ENCODE measurements at places on chromosomes 1 and 21. TPM values are rescaled to one million over a fixed set of nuclear protein-coding genes. Genes with fewer than 3 reads are reported as not detected.

- DNase-seq, result no peak
- no peaks in the 10 kb centered on the region for H3K4me1 ChIP-seq
- H3K27me3 ChIP-seq, result no peaks in the 10 kb centered on the region
- no peak overlapping the region for H3K4me3 ChIP-seq
These were observed 94.7 kb downstream of the ATP1B1 start for GRCh38 chr1:169201084-169201619.

DNA sequence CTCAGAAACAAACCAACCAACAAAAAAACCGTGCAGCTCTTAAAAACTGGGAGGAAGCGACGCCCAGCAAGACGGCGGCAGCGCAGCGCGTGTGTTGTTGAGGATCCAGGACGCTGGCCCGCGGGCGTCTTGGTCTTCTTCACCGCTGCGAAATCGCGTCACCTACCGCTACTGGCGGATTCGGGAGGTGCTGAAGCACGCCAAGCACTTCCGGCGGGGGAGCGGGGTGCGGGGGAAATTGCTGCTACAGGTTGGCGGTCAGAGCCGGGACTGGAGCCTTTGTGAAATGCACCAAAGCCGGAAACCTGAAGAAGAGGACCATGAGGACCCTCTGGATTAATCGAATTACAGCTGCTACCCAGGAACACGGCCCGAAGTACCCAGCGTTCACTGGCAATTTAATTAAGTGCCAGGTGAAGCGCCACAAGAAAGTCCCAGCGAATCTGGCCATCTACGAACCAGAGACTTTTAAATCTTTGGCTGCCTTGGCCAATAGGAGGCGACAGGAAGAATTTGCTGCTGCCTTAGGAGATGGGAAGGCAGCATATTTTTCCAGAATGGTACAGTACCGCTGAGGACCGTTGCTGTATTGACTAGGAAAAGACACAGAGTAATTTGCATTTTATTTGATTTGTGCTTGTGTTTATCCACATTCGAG lies 11.9 kb upstream of the RIPPLY3 start:
- H3K4me1 ChIP-seq, result no peaks in the 10 kb centered on the region
- H3K4me3 ChIP-seq, result no peak overlapping the region
- H3K27me3 ChIP-seq, result no peaks in the 10 kb centered on the region
- no peak overlapping the region for H3K27ac ChIP-seq
- no peaks in the 10 kb centered on the region for H3K36me3 ChIP-seq

GRCh38 chr1:232751393-232752140 lies 53.6 kb upstream of the MAP10 start:
- H3K4me3 ChIP-seq, result no peak overlapping the region
- H3K27ac ChIP-seq, result no peak overlapping the region

DNA sequence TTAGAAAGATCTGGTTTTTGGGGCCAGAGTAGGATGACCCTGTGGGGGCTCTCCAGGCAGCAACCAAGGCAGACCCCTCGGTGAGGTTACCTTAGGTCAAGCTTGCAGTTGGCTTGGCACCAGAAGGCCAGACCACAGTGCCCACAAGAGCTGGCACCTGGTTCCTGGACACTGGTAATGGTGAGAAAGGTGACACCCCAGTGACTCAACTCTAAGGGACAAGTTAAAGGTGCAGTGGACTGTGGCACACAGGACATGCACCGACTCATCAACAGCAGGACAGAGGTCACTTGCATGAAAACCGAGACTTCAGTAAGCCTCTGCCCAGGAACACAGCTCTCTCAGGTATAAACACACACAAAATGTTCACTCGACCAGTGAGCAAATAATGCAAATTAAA lies 6.7 kb downstream of the LRRC38 start:
- H3K27ac ChIP-seq, result no peak overlapping the region
- no peak for DNase-seq
- H3K27me3 ChIP-seq, result no peaks in the 10 kb centered on the region

DNA sequence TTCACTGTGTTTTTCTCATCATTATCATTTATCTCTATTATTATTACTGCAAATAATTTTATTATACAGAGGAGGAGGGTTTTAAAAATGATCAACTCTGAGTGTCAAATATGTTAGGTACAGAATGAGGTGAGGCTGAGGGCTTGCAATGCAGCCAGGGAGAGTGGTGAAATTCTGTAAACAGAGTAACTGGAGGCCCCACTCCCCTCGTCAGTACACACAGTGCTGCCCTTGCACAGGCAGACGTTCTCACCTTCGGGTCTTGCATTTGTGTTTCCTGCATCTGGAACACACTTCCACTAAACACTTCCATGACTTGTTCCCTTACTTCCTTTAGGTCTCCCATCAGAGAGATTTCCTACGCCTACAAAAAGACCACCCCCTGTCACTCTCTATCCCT lies 24.3 kb upstream of the COA6 start:
- no peaks in the 10 kb centered on the region for H3K4me1 ChIP-seq
- no peak for DNase-seq
- no peak overlapping the region for H3K4me3 ChIP-seq
- H3K27ac ChIP-seq, result no peak overlapping the region

DNA sequence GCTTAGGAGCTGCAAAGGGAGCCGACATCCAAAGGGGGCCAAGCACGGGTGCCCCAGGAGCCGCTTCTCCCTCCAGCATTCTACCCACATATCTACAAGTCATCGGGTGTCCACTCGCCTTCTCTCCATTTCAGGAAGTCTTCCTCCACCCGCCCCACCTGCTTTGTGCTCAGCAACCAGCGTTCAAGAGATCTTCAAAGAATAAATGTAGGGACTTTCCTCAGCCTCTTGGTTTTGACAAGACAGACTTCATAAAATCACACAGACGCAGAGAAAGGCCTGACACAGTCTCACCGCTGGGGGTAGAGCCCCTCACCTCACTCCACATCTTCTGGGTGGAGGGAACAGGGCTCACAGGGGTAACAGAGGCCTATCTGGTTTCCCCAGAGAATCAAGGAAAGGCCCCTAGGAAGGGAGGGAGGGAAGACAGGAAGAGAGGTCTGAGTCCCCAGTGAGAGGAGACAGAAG lies 49.5 kb downstream of the SSBP3 start:
- H3K4me1 ChIP-seq, result peaks cover 20% of the 10 kb centered on the region
- H3K4me3 ChIP-seq, result no peak overlapping the region
- H3K36me3 ChIP-seq, result no peaks in the 10 kb centered on the region
- no peak overlapping the region for H3K27ac ChIP-seq

DNA sequence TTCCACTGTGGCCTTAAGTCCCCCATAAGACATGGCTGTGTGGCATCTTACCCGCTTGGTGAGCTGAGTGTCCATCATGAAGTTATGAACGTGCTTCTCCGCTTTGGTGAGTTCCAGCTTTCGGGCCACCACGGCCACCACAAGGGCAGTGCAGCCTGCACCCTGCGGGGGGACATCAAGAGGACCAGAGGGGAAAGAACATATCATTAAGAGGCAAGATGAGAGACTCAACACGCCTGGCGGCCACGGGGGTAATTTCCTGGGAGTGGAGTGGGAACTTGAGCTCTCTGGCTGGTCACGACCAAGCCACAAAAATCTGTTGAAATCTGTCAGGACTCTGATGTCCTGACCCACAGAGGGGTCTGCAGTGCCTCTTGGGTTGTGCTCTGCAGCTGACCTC lies 117.9 kb upstream of the ADAR start:
- H3K4me1 ChIP-seq, result no peaks in the 10 kb centered on the region
- DNase-seq, result no peak
- H3K4me3 ChIP-seq, result no peak overlapping the region

DNA sequence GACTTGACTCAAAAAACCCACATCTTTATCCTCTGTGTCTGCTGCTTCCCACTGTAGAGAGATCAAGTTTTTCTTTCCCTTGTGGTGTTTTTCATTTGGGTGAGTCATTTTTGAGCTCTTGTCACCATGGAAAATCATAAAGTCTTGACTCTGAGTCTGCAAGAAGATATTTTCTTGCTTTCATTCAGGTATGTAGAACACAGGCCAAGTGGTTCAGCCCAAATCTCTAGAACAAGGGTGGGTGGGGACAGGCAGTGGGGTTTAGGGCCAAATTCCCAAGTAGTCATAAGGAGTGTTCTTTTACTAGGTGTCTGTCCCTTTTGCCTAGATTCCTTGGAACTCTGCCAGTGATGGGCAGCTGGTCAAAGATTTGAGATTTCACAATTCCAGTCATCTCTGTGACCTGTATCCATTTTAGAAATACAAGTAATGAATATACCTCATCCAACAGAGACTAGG lies 21.5 kb upstream of the ARHGAP29 start:
- H3K4me3 ChIP-seq, result no peak overlapping the region
- peaks cover 8% of the 10 kb centered on the region for H3K4me1 ChIP-seq
- H3K36me3 ChIP-seq, result no peaks in the 10 kb centered on the region
- no peak for DNase-seq
- no peak overlapping the region for H3K27ac ChIP-seq

GRCh38 chr1:3531928-3532327 lies 77.5 kb downstream of the ARHGEF16 start:
- H3K4me1 ChIP-seq, result peaks cover 15% of the 10 kb centered on the region
- H3K27ac ChIP-seq, result no peak overlapping the region
- no peak overlapping the region for H3K4me3 ChIP-seq
- DNase-seq, result no peak
- no peaks in the 10 kb centered on the region for H3K27me3 ChIP-seq

DNA sequence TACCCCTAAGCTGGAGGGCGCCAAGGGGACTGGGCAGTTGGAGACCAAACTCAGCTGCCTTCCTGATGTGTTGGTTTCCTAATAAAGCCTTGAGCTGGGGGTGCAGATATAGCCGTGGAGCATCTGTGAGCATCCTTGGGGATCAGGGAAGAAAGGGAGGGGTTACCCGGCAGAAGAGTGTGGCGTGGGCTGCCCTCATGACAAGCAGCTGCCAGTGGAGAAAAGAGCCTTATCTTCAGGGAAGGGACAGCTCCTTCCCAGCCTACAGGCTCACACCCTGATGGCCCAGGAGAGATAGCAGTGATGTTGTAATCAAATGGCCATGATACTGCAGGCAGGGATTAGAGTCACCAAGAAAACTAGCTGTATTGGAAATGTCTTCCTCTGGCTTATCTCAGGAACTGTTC lies 10.8 kb upstream of the NFASC start:
- no peaks in the 10 kb centered on the region for H3K36me3 ChIP-seq
- H3K4me3 ChIP-seq, result no peak overlapping the region
- no peaks in the 10 kb centered on the region for H3K27me3 ChIP-seq

- DNase-seq, result no peak
- H3K27ac ChIP-seq, result peak overlapping the region; percentile 15
These were observed 32.8 kb downstream of the C2CD2 start for GRCh38 chr21:41921021-41921420.

- H3K27ac ChIP-seq, result no peak overlapping the region
- H3K27me3 ChIP-seq, result no peaks in the 10 kb centered on the region
- no peaks in the 10 kb centered on the region for H3K36me3 ChIP-seq
- no peak for DNase-seq
These were observed 731.6 kb downstream of the MATN1 start for GRCh38 chr1:29991815-29992214.

GRCh38 chr1:93675931-93676330 lies 5.7 kb downstream of the BCAR3 start:
- no peak overlapping the region for H3K4me3 ChIP-seq
- H3K27me3 ChIP-seq, result no peaks in the 10 kb centered on the region
- no peak for DNase-seq
- no peaks in the 10 kb centered on the region for H3K36me3 ChIP-seq
- no peak overlapping the region for H3K27ac ChIP-seq

- H3K4me1 ChIP-seq, result peaks cover 7% of the 10 kb centered on the region
- no peak overlapping the region for H3K4me3 ChIP-seq
- no peaks in the 10 kb centered on the region for H3K36me3 ChIP-seq
- no peaks in the 10 kb centered on the region for H3K27me3 ChIP-seq
- no peak overlapping the region for H3K27ac ChIP-seq
- DNase-seq, result no peak
These were observed 52.0 kb upstream of the RPL11 start for GRCh38 chr1:23639460-23640095.

DNA sequence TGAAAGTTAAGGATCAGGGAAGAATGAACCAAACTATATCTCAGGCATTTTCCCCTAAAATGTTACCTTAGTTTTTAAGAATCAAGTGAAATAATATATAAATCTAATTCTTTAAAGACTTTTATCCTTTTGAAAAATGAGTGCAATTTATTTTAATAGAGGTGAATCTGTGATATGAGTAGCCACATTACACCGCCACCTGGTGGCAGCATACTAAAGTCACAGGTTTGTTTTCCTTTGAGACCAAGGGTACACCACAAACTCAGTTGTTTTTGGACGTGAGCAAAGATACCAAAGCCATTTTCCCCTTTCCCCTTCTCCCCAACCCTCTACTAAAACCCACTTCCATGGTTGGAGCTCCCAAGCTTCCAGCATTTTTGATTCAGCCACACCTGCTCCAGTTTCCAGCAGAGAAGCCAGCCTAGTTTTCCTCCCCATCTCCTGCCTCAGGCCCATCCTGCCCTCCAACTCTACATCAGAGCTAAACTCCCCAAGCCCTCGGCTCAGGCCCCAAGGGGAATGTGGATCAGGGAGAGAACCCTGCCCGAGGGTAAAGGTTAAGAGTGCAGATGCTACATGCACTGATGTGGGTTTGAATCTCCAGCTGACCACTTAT lies 22.9 kb upstream of the LDLRAP1 start:
- no peaks in the 10 kb centered on the region for H3K36me3 ChIP-seq
- peak; percentile 72 for DNase-seq
- no peaks in the 10 kb centered on the region for H3K4me1 ChIP-seq
- no peak overlapping the region for H3K27ac ChIP-seq
- no peaks in the 10 kb centered on the region for H3K27me3 ChIP-seq

DNA sequence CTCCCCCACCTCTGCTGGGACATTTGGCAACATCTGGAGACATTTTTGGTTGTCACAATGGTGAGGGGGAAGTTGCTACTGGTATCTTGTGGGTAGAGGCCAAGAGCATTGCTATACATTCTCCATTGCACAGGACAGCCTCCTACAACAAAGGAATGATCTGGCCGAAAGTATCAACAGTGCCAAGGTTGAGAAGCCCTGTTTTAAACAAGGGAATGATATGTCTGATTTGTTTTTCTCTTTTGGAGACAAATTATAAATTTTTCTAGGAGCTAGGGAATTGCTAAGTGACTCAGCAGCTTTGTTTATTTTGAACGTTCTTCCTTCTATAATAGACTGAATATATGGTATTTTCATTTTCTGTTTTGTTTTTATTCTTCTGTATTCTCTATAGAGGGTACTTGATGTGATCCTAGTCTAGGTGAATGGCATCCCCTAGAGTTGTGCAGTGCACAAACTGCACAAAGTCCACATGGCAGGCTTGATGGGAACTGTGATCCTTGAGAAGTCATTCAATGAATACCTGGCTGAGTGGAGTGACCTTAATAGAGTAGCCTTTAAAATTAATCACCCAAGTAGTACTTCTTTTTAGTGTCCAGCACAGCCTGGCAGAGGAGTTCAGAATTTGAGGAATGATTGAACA lies 288.6 kb upstream of the USP24 start:
- no peaks in the 10 kb centered on the region for H3K36me3 ChIP-seq
- DNase-seq, result no peak
- no peaks in the 10 kb centered on the region for H3K27me3 ChIP-seq
- no peak overlapping the region for H3K4me3 ChIP-seq
- H3K4me1 ChIP-seq, result no peaks in the 10 kb centered on the region

Gene HUNK
- total RNA-seq, result 0.92 TPM

Gene SCAMP3
- total RNA-seq, result 22.7 TPM

Gene LHX8
- total RNA-seq, result not detected

Gene OR2T33
- 0.37 TPM for total RNA-seq

Gene HSD3B2
- total RNA-seq, result 0.25 TPM

Data from liver (tissue), 10 donors.